Right ventricle myocardium superior (tissue), 1 donor: ENCODE measurements at places on chromosomes 16 and 17. TPM values are rescaled to one million over a fixed set of nuclear protein-coding genes. Genes with fewer than 3 reads are reported as not detected.
A peak's percentile ranks its signal among the peaks of the same experiment; 100 is the strongest.

PIRT gene
- total RNA-seq, result not detected

ITGAL gene
- 1.5 TPM for total RNA-seq

SDR42E2 gene
- total RNA-seq, result not detected

CARD14 gene
- total RNA-seq, result not detected

TBC1D3E gene
- total RNA-seq, result not detected

FAM117A gene
- total RNA-seq, result 9.5 TPM

CMTM1 gene
- 1.3 TPM for total RNA-seq

DLX4 gene
- not detected for total RNA-seq

GNAO1 gene
- total RNA-seq, result 25.9 TPM

TMEM98 gene
- total RNA-seq, result 10.0 TPM

MAPK8IP3 gene
- 61.4 TPM for total RNA-seq

P2RX5 gene
- total RNA-seq, result 13.0 TPM

LPO gene
- total RNA-seq, result not detected

C16orf95 gene
- total RNA-seq, result 2.1 TPM

IL21R gene
- total RNA-seq, result 0.13 TPM

DHRS7C gene
- 71.6 TPM for total RNA-seq

DNA sequence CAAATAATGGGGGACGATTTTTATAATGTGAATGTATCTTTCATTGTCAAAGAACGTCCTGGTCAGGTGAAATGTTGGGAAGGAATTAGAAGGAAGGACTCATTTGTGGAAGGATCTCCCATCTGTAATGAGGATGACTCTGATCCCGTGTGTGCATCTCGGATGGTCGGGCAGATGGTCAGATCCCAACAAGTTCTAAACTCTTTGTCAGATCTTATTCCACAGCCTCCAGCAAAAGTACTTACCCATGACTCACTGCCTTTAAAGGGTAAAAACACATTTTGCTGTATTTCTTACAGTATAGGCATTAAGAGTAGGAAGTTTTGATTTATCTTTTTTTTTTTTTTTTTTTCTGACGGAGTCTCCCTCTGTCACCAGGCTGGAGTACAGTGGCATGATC is 539 bp upstream of the KRTAP4-8 start:
- no peak for DNase-seq

DNA sequence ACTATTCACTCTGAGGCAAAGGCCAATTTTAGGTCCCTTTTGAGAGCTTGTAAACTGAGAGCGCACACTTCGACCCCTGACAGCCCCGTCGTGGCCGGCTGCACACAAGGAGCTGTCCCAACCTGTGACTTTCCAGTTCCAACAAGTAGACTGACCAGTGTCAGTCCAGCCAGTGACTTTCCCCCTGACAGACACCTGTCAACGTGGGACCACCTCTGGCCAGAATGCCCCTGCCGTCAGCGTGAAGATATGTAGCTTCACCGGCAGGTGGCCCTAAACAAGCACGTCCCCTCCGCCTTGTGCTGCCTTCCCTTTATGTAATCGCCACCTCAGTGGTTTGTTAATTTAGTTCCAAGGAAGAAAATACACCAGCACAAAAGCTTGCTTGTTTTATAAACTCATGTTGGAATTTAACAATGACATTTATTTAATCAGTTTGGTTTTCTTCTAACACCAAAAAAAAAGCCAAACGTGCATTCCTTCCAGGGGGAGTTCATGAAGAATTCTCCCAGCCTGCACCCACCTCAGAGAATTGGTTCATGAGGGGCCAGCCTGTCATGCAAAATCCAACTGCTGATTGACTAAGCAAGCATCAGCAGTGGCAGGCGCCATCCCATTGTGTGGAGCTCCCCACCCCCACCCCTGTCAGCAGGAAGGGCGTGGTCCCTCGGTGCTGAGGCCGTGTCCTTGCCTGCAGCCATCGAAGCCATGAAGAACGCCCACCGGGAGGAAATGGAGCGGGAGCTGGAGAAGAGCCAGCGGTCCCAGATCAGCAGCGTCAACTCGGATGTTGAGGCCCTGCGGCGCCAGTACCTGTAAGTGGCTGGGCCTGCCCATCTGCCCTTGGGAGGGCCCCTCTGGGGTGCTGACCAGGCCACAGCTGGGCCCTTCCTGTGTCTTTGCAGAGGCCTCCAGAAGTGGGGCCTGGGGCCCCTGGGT is 33.9 kb downstream of the PLD6 start:
- DNase-seq, result peak; percentile 65

- no peak for DNase-seq
Measured at GRCh38 chr17:10035885-10036284, 130.8 kb upstream of the RCVRN start.

DNA sequence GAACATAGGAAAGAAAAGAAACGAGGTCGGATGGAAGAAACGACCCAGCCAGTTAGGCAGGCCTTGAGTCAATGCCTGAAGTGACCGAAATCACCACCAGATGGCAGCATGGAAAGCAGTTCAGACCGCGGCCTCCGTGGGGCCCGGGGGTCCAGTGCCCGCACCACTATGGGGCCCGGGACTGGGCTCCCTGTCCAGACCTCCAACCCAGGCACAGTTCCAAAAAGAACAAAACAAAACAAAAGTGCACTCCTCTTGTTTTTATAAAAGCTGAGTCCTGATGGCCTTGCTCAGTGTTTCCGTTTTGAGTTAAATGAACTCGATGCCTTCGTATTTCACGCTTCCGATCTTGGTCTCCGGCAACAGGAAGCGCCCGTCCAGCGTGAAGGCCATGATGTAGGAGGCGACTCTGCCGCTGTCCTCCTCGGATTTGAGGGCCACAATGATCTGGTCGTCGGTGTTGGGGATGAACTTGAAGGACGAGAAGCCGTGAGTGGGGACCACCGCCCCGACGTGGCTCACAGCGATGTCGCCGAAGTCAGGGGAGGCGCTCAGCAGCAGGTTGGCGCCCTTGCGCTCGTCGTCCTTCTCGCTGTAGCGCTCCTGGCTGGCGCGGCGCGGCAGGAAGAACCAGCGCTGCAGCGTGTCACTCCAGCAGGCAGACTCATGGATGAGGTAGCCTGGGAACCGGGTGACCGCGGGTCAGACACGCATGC is 13.7 kb upstream of the LGALS3BP start:
- peak; percentile 57 for DNase-seq

DNA sequence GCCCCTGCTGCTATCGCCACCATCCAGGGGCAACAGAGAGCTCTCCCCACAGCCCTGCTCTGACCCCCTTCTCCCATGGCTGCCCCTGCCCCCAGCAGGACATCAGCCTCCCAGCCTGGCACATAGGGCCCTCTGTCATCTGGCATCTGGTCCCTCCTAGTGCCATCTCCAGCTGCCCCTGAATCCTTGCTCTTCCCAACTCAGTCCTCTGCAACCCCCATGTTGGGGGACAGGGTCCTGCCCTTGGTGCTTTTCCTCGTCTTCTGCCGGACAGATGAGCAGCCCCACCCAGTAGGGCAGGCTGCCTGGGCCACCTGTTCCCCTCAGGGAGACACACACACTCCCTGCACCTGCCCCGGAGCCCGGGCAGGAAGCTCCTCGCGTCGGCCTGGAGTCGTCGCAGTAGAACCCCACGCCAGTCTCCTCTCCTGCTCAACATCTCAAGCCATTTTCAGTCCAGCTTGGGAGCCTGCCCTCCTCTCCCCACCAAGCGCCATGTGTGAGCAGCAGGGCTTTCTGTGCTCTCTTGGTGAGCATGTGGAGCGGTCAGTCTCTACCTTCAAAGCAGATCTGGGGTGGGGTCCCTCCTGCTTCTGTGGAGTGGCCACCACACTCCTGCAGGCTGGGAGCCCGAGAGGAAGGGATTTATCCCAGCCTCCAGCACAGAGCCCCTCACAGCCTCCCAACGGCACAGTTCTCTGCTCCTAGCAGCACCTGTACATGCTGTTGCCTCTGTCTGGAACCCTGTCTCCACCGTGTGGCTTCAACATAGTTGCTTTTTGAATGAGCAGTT is 28.2 kb downstream of the TNFRSF13B start:
- no peak for DNase-seq

GRCh38 chr17:12596961-12597360 is 68.7 kb upstream of the MYOCD start:
- DNase-seq, result no peak

DNA sequence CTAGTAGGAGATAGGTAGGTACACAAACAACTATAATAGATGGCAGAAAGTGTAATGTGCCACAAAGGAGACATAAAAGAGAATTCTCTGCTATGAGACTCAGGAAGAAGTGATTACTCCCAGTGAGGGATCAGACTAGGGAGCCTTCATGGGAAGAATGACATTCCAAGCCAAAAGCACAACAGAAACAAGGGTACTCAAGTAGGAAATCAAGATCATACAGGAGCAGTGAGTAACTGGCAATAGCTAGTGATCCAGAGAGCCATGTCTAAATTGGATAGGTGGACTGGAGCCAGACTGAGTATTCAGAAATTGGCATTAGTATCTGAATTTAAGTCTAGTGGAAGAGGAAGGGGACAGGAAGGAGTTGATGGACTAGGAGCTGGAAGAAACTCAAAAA is 10.7 kb downstream of the RFFL start:
- DNase-seq, result no peak

DNA sequence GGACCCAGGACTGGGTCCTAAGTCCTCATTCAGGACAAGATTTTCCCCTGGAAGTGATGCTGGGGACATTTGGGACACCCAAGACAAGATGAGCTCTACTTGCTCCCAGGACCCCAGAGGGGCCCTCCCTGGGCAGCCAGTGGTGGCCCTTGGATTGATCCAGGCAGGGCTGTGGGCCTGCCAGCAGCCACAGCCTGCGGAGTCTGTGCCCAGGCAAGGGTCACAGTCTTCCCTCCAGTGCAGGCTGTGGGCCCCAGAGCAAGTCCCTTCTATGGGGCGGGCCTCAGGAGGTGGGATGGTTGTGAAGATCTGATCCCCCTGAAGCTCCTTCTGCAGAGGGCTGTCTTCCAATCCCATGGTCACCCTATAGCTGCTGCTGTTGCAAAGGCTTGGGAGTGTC is 12.6 kb downstream of the CA7 start:
- DNase-seq, result no peak

DNA sequence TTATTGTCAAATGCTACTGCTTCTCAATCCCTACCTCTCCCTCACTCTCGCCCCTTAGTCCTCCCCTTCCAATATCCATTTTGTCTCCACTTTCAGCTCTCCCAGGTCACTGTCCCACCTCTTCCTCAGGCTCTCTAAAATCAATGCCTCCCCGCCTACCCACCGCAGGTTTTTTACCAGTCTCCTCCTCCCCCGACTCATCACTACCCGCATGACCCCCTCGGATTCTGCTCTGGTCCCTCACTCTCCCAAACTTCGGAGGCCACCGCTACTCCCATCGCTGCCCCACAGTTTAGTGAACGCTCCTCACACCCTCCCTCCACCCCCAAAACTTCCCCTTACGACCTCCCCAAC is 513 bp downstream of the CRLF3 start:
- DNase-seq, result no peak

DNA sequence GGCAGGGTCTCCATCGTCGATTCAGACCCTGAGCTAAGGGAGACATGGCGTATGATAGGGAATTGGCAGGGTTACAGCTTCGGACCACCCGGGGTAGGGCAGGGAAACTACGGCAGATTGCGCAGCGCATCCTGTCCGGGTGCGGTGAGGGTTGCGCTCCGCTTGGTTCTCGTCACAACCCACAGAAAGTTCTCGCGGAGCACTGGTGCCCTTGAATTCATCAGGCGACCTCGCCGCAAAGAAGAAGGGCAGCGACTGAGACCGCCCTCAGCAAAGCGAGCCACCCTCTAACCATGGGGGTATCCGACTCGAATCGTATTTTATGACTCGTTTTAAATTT is 1.2 kb downstream of the HS3ST3B1 start:
- peak; percentile 61 for DNase-seq

GRCh38 chr17:81329927-81330883 is 35.1 kb upstream of the SLC38A10 start:
- DNase-seq, result peak; percentile 48

DNA sequence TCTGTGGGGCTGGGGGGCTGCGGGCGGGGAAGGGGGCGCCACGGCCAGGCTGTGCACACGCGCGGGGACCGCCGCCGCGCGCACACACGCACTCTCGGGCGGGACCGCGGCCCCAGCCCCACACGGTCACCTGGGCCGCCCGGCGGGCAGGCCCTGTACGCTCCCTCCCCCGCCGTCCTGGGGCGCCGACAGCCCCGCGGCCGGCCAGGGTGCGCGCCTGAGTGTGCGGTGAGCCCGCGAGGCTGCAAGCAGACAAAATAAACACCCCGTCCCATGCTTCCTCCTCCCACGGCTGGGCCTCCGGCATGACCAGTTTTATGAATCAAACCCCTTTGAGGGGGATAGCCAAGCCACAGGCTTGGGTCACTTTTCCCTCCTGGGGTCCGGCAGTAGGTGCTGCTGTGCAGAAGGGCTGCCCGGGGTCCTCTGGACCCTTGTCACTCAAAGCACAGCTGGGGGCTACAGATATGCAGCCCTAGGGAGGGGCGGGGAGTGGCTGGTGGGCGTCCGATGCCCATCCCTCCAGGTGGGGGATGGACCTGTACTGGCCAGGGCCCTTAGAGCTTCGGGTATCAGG is 441 bp downstream of the VASN start:
- no peak for DNase-seq

GRCh38 chr16:14264327-14264943 is 193.3 kb downstream of the MRTFB start:
- no peak for DNase-seq

DNA sequence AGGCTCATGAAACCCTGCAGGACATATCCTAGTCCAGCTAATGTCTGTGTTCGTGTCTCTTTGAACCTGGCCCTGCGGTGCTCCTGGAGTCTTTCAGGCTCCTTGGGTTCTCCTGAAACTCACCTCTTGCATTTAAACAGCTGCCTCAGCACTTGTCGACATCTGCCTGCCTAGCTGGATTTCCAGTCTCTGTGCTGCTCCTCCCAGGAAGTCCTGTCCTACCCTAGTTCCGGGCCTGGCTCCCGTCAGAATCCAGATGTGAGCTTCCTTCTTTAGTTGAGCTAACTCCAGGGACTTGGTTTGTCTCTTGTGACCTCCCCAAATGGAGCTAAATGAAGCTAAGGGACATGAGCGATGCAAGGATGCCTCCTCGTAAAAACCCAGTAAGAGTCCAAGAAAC is 155.2 kb upstream of the PIRT start:
- no peak for DNase-seq

GRCh38 chr17:55635253-55635914 is 87.3 kb downstream of the TMEM100 start:
- no peak for DNase-seq

- DNase-seq, result no peak
Measured at GRCh38 chr16:17930280-17930679, 406.3 kb downstream of the NPIPA8 start.

- no peak for DNase-seq
Measured at GRCh38 chr17:39115135-39115534, 36.3 kb downstream of the PLXDC1 start.

- DNase-seq, result no peak
Measured at GRCh38 chr16:83520596-83520995, 287.2 kb upstream of the HSBP1 start.

- peak; percentile 83 for DNase-seq
Measured at GRCh38 chr17:57988301-57989250, 522 bp upstream of the VEZF1 start.

DNA sequence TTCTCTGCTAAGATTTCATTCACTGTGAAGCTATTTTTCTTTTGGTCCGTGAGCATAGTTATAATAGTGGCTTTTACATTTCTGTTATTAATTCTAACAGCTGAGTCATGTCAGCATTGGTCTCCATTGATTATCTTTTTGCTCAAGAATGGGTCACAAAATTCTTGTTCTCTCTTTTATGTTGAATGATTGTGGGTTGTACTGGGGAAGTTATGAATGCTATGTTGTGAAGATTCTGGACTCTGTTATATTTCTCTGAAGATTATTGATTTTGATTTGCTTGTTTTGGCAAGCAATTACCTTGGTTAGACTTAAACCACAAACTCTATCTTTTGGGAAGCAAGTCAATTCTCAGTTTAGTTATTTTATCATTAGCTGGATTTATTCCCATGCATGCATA is 98.8 kb downstream of the IRX5 start:
- no peak for DNase-seq

- no peak for DNase-seq
Measured at GRCh38 chr17:18992454-18993130, 12.0 kb downstream of the FAM83G start.
